ENCODE measurements at places on chromosomes 12 and 14.

DNA sequence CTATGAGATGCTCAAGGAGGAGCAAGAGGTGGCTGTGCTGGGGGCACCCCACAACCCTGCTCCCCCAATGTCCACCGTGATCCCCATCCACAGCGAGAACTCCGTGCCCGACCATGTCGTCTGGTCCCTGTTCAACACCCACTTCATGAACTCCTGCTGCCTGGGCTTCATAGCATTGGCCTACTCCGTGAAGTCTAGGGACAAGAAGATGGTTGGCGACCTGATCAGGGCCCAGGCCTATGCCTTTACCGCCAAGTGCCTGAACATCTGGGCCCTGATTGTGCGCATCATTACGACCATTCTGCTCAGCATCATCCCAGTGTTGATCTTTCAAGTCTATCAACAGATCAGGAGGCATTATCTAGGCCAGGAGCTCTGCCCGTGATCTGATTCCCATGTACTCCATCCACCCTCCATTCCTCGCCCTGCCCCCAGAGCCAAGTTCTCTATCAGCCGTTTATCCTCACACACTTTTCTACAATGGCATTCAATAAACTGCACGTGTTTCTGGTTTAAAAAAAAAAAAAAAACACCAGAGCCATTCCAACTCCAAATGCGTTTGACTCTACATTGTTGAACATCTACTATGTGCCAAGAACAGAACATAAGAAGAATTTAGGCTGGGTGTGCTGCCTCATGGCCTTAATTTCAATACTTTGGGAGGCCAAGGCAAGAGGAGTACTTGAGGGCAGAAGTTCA, 17.5 kb downstream of the ATXN2 start:
- no peak for DNase-seq

DNA sequence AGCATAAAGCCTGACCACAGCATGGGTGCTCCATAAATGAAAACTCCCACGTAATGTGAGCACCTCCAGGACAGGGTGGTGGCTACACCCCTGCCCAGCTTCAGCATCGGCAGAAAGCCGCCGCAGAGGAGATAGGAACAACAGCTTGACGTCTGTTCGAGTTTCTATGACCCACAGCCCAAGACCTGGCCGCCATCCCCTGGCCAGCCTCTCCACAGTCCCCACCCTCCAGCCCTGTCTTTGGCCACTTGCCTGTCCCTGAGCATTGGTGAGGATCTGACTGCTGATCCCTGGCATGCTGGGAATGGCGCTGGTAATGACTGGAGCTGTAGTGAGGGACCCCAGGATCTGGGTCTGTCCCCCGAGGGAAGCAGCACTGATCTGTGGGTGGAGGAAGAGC, 21.3 kb downstream of the POU6F1 start:
- DNase-seq: no peak

- DNase-seq: no peak
Observed at GRCh38 chr12:81078469-81079196, 754 bp downstream of the ACSS3 start.

- no peak for DNase-seq
Observed at GRCh38 chr12:58131986-58132755, 190.8 kb downstream of the ATP23 start.

DNA sequence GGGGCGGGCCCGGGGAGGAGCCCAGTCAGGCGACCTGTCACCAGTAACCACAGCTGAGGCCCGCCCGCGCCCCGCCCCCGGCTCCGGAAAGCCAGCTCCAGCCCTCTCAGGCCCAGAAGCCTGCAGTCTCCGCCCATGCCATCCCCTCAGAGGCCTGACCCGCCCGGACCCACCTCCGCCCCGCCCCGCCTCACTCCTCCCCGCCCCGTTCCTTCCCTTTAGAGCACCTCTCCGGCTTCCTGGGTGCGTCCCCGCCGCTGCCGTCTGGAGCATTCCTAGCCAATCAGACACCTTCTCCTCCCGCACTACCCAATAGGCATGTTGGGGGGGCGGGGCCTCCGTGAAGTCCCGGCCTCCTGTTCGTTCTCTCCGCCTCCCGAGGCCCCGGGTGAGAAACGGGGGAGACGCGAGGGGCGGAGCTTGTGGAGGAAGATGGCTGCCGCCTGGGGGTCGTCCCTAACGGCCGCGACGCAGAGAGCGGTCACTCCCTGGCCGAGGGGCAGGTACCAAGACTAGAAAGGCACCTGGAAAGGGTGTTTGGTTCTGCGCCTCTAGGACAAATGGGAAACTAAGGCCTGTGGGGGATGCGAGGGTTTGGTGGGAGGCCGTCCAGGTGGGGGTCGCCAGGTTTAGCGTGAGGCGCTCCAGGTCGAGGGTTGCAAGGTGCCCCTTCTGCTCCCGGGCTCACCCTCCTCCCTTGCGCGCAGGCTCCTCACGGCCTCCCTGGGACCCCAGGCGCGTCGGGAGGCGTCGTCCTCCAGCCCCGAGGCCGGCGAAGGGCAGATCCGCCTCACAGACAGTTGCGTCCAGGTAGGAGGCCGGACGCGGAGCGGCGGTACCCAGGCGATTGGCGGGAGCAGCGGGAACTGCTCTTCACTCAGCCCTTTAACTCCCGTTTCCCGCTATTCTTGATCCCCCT, at the start of gene ISCA2:
Gene ISCA2 (plus strand): TSS at position 423 of the 919 bp plus-strand sequence. CDS start 10 bp downstream, at position 433.
- peak; percentile 98 for DNase-seq

DNA sequence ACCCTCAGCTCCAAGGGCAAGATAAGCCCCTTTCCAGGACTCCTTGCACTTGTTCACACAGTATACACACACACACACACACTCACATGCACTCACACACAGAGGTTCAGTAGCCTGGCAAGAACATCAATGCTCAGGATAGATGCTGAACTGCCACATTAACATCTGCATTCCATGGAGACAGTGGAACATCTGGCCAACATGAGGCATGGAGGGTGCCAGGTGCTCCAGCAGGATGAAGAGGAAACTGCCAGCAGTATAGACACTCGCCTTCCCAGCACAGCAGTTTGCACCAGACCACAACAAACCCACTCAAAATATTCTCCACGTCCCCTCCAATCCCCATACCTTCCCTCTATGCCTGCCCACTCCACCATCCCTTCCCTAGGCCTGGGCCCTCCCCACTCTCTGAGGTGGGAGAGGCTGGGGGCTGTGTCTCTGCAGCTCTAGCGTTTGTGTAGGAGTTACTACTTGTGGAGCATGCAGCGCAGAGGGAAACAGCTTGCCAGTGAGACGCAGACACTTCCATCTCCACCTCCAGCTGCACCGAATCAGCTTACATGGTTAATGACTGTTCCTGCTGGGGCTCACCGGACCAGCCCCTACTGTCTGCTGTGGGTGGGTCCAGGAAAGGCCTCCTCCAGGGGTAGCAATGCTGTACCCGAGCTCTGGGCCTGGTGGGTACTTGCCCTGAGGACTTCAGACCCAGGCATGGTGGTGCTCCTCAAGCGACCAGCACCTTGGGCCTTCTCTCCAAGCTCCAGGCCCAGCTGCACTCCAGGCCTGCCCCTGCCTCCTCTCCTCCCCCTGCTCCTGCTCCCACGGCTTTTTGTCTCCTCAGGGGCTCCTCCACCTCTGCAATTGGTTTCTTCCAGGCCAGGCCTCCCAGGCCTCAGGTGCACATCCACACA, 18.6 kb upstream of the PLEKHG3 start:
- DNase-seq: no peak

DNA sequence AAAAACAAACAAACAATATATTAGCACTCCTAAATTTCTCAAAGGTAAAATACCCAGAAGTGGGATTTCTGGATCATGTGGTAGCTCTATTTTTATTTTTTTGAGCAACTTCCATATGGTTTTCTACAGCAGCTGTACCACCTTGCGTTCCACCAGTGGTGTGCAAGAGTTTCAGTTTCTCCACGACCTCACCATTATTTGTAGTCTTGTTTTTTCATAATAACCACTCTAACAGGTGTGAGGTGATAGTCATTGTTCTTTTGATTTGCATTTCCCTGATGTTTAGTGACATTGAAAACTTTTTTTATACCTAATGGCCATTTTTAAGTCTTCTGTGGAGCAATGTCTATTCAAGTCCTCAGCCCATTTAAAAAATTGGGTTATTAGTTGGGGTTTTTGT, 127.3 kb upstream of the SLC38A2 start:
- no peak for DNase-seq

DNA sequence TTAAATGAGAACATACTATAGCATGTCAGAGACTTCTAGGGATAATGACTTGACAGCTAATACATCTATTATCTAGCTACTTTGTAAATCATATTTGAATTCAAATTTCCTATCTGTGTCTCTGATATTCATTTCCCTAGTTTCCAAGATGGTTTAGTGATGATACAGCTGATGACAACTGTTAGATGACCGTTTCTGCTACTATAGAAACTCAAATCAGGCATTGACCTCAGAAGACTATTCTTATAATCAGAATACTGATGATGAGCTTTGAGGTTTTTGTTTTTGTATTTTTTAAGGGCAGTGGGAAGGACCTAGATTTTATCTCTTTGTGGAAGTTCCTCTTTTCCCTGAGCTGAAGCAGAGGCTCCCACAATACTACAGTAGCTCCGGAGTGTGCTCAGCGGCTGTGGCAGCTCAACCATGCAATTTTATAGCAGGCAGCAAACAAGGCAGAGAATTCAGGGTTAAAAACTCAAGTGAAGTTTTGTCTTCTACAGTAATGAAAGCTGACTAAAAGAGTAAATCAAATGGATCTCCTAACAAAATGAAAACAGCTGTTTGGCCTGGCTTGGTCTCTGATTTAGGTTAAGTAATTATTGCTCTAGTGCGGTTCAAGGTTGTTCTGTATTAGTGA, 145.1 kb downstream of the SLC25A21 start:
- DNase-seq: no peak

DNA sequence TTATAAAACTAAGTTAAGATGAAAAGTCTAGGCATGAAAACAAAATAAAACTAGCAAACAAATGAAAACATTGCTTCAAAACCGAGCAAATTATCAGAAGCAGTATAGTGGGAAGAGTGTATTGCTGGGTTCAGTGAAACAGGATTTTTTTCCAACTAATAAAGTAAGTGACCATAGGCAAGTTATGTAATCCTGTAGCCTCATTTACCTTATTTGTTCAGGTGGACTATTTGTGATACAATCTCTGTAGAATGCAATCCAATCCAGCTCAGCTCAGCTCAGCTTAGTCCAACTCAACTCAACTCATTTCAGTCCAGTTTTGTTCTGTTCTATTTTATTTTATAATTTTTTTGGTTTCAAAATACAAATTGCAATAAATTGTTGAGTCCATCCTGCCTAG, 276.7 kb upstream of the LRIG3 start:
- DNase-seq: no peak

DNA sequence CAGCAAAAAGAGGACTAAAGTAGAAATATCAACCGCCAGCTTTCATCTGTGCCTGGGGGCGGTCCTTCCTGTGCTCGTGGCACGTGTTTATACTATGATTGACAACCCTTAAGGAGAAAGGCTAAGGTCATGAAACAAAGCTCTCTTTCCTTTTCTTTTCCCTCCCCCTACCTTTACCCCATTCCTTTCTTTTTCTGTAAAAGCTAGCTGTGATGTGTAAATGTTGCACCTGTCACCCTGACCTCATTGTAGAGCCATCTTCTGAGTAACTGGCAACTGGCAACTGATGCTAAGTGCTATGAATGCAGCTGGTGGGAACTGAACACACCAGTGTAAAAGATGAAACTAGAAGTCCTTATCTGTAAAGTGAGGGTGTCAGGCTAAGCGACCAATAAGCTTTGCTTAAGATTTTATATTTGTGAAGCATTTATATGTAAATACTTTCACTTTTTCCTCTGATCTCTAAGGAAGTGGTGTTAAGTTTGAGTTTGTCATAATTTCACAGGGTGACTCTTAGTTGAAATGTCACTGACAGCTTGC, 102.8 kb upstream of the BCAT1 start:
- peak; percentile 92 for DNase-seq

GRCh38 chr14:101833045-101833444, 71.5 kb downstream of the PPP2R5C start:
- no peak for DNase-seq

- DNase-seq: peak; percentile 23
Observed at GRCh38 chr12:14901228-14901562, 15.5 kb upstream of the MGP start.

- DNase-seq: no peak
Observed at GRCh38 chr12:47014474-47014873, 64.9 kb upstream of the PCED1B start.

GRCh38 chr14:72802588-72802946, 91.3 kb downstream of the DPF3 start:
- no peak for DNase-seq

GRCh38 chr12:6476489-6476888, 6.0 kb upstream of the VAMP1 start:
- DNase-seq: no peak

- DNase-seq: peak; percentile 62
Observed at GRCh38 chr14:56474419-56475022, 105.1 kb upstream of the TMEM260 start.

DNA sequence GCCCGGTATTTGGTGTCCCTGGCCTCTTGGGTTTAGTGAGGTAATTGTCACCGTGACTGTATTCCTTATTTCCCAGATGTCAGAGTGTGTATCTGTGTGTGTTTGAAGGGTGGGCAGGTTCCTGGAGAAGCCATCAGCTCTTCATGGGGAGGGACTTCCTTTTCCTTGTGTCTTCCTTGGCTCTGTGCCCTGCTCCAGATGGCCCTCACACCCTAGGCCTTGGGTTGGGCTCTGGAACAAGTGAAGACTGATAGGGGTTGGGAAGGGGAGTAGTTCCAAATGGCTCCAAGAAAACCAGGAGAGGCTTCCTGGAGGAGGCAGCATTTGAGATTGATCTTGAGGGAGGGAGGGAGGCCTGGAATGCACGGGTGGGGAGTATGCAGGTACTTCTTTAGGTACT, 43.8 kb upstream of the PRIMA1 start:
- DNase-seq: no peak

GRCh38 chr12:77153706-77154105, 88.3 kb upstream of the E2F7 start:
- no peak for DNase-seq

DNA sequence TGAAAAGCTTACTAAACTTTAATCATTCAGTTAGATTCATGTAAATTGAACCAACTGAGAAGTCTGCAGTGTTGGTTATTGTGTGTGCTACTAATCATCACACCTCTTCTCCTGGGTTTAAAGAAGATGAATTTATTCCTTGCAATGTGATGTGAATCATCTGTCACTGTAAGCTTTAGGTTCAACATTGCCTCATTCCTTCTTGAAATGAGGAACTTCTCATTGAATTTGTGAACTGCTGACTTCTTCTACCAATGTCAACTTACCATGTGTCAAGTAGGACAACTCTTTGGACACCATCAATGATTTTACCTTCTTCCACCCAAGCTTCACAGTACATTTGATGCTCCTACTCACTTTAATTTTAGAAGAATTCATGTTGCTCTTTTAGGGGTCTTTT, 17.4 kb upstream of the PRB2 start:
- no peak for DNase-seq

GRCh38 chr12:54926246-54926645, 58.3 kb downstream of the TESPA1 start:
- DNase-seq: no peak
